ENCODE measurements at places on chromosomes 3 and 15.
A peak's percentile ranks its signal among the peaks of the same experiment; 100 is the strongest.

- H3K27me3 ChIP-seq, result no peaks in the 10 kb centered on the region
- DNase-seq, result peak; percentile 55
- H3K36me3 ChIP-seq, result no peaks in the 10 kb centered on the region
These were observed 63.7 kb downstream of the DCLK3 start for GRCh38 chr3:36700537-36701248.

DNA sequence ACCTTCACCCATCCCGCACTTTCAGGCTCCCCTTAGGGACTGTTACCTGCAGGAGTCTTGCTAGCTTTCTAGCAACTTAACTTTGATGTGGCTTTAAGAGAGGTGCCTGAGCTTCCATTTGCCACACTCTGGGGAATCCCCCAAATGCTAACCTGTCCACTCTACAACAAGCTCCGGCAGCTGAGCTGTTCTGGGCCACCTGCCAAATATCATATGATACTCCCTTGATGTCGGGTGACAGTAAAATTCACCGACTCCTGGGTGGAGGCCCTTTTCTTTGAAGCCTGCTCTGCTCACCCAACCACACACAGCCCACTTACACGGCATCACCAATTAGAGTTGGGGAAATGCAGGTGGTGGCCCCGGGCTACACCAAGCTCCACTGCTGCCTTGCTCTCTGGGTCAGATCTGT is 38.0 kb upstream of the XCR1 start:
- DNase-seq, result no peak
- no peak overlapping the region for H3K27ac ChIP-seq
- H3K4me1 ChIP-seq, result no peaks in the 10 kb centered on the region
- H3K36me3 ChIP-seq, result no peaks in the 10 kb centered on the region
- no peaks in the 10 kb centered on the region for H3K27me3 ChIP-seq

- no peak for DNase-seq
- H3K4me3 ChIP-seq, result peak overlapping the region; percentile 18
- peaks cover 11% of the 10 kb centered on the region for H3K4me1 ChIP-seq
- H3K36me3 ChIP-seq, result no peaks in the 10 kb centered on the region
These were observed 81.0 kb upstream of the CDIN1 start for GRCh38 chr15:36498401-36498800.

- H3K4me1 ChIP-seq, result no peaks in the 10 kb centered on the region
- no peaks in the 10 kb centered on the region for H3K27me3 ChIP-seq
- no peaks in the 10 kb centered on the region for H3K36me3 ChIP-seq
- no peak for DNase-seq
- no peak overlapping the region for H3K4me3 ChIP-seq
- H3K27ac ChIP-seq, result no peak overlapping the region
These were observed 652.3 kb upstream of the KCNMB2 start for GRCh38 chr3:177883957-177884356.

GRCh38 chr3:189966843-189967242 is 153.9 kb downstream of the P3H2 start:
- no peaks in the 10 kb centered on the region for H3K36me3 ChIP-seq
- H3K27me3 ChIP-seq, result no peaks in the 10 kb centered on the region
- DNase-seq, result no peak

DNA sequence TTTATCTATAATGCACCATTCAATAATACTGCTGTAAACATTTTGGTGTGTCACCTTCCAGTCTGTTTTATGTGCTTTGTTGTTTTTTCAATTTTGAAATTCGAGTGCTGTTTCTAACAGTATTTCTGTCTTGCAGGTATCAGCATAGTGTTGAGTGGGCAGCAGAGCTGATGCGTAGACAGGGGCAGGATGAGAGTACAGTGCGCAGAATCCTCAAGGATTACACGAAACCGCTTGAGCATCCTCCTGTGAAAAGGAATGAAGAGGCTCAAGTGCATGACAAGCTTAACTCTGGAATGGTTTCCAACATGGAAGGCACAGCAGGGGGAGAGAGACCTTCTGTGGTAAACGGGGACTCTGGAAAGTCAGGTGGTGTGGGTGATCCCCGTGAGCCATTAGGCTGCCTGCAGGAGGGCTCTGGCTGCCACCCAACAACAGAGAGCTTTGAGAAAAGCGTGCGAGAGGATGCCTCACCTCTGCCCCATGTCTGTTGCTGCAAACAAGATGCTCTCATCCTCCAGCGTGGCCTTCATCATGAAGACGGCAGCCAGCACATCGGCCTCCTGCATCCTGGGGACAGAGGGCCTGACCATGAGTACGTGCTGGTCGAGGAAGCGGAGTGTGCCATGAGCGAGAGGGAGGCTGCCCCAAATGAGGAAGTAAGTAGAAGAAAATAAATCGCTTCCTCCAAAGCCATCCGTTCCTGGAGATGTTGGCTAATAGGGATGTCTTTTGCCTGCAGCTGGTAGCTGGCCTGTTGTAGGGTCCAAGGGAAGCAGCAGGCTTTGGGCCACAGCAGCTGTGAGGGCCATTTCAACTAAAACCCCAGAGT is 19.1 kb downstream of the TSEN2 start:
- no peak for DNase-seq
- no peak overlapping the region for H3K27ac ChIP-seq

GRCh38 chr15:60254416-60254815 is 143.4 kb downstream of the ANXA2 start:
- DNase-seq, result no peak
- no peak overlapping the region for H3K4me3 ChIP-seq
- no peak overlapping the region for H3K27ac ChIP-seq

DNA sequence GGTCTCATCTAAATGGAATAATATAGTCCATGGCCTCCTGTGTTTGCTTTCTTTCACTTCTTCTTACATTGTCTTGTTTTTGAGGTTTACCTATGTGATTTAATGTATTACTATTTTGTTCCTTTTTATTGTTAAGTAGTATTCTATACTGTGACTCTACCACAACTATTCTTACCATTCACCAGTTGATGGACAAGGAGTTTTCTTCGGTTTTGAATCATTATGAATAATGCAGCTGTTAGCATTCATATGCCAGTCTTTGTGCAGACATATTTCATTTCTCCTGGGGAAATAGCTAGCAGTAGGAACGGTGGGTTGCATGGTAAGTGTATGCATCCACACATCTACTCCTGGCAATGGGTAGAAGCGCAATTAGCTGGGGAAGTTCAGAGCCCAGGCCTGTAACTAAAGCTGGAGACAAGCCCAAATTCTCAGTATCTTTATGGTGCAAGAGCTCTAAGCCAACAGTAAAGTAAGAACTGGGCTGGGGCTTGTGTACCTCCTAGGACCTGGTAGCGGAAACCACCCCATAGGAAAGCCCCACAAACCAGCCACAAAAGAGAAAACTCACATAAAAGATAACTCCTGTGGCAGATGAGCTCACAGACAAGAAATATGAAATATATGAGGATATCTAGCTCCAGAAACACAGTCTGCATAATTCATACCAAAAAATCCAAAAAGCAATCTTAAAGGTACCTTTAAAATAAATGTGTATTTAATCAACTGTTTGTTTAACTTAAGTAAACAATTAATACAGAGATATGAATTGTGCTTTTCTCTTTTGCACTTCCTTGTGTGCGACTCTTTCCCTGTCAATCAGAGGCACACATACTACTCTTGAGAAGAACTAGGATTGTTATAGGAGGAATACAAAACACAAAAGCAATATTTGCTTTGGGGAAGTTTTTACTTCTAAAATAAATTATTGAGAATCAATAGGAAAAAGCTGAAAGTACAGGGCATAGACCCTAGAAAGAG is 2.7 kb upstream of the CSTA start:
- H3K27ac ChIP-seq, result no peak overlapping the region
- no peaks in the 10 kb centered on the region for H3K27me3 ChIP-seq
- no peak for DNase-seq
- no peaks in the 10 kb centered on the region for H3K4me1 ChIP-seq
- no peak overlapping the region for H3K4me3 ChIP-seq
